ENCODE measurements at places on chromosomes 11 and 22. TPM values are rescaled to one million over a fixed set of nuclear protein-coding genes. Genes with fewer than 3 reads are reported as not detected.

MS4A6E gene
- not detected for total RNA-seq

RRP8 gene
- 17.8 TPM for total RNA-seq

LDHAL6A gene
- not detected for total RNA-seq

CRYBB2 gene
- not detected for total RNA-seq

MMP13 gene
- total RNA-seq, result not detected

DNA sequence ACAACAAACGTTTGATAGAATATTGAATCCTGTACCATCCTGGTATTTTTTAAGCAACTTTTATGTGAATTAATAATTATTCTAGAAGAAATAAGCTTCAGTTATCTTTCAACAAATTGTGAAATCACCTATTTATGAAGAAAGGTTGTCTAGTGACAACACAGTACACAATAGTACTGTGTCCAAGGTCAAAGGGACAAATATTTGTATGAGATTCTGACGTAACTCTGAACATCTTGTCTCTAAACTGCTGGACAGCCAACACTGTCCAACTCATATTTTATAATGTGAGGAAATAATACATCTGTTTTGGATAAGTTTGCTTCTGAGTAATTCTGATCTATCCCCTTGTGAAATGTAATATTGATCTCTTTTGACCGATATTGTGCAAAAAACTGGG is 18.9 kb downstream of the CASP5 start:
- H3K27ac ChIP-seq, result no peak overlapping the region
- no peaks in the 10 kb centered on the region for H3K36me3 ChIP-seq
- no peak for DNase-seq
- H3K4me1 ChIP-seq, result peaks cover 12% of the 10 kb centered on the region

DNA sequence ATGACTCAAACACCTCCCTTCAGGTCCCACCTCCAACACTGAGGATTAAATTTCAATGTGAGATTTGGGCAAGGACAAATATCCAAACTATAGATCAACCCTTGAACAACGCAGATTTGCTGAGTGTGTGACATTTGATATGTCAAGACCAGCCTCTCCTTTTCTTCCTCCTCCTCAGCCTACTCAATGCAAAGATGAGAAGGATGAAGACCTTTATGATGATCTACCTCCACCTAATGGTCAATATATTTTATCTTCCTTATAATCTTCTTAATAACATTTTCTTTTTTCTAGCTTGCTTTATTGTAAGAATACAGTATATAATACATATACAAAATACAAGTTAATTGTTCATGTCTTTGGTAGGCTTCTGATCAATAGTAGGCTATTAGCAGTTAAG is 67.5 kb upstream of the MPPED2 start:
- no peak overlapping the region for H3K4me3 ChIP-seq
- H3K27ac ChIP-seq, result no peak overlapping the region

GRCh38 chr22:33842006-33842354 is 78.3 kb downstream of the LARGE1 start:
- no peak for DNase-seq
- H3K27me3 ChIP-seq, result no peaks in the 10 kb centered on the region
- H3K36me3 ChIP-seq, result no peaks in the 10 kb centered on the region
- no peak overlapping the region for H3K27ac ChIP-seq
- no peaks in the 10 kb centered on the region for H3K4me1 ChIP-seq

GRCh38 chr11:33825854-33826560 is 51.7 kb upstream of the FBXO3 start:
- no peak overlapping the region for H3K27ac ChIP-seq
- DNase-seq, result no peak
- peaks cover 12% of the 10 kb centered on the region for H3K27me3 ChIP-seq
- H3K4me3 ChIP-seq, result no peak overlapping the region
- no peaks in the 10 kb centered on the region for H3K4me1 ChIP-seq

DNA sequence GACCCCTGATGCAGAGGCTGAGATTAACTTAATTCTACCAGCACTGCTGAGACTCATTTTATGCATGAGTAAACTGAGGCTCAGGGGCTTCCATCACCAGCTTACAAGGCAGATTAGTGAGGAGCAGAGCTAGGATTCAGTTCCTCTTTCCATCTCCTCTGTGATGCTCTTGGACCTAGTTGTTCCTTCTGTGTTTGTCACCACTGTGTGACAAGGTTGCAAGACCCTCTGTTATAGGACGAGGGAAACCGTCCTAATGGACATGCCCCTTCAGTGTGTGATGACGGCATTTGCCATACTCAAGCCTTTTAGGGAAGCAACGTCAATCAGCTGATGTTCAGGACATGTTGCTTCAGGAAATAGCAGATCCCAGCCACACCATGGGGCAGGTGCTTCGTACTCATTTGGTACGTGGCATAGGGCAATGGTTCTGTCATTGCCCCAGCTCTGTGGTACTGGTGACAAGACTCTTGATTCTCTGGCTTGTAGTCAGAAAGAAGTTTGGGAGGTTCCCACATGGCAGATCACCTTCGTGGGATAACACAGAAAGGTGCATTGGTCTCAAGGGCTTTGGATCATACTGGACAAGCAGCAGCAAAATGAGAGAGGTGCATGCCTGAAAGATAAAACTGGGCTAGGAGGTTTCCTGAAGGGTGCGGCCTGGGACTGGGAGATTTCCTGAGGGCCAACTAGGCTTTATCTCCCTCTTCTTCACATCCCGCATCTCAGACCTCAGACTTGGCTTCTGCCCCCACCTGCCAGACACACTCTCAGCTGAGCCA is 23.9 kb upstream of the CD44 start:
- DNase-seq, result no peak
- H3K36me3 ChIP-seq, result no peaks in the 10 kb centered on the region
- no peak overlapping the region for H3K27ac ChIP-seq
- no peaks in the 10 kb centered on the region for H3K4me1 ChIP-seq
- no peaks in the 10 kb centered on the region for H3K27me3 ChIP-seq

DNA sequence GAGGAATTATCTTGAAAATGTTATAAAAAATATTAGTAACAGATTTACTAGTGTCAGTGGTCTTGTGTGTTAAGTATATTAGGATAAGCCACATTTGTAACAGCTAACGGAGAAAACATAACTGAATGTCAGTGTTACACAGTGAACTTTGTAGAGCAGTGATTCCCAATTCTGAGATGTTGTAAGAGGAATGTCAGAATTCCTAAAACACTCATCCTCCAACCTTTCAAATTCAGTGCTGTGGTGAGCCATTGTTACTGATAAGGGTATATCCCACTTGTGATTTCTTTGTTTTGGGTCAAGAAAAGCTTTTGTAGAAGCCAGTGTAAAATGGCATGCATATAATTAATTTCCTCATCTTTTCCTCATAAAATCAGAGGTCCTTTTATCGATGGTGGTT is 61.9 kb downstream of the ARHGEF12 start:
- no peak overlapping the region for H3K27ac ChIP-seq
- H3K36me3 ChIP-seq, result no peaks in the 10 kb centered on the region
- no peak for DNase-seq
- no peak overlapping the region for H3K4me3 ChIP-seq
- peaks cover 25% of the 10 kb centered on the region for H3K4me1 ChIP-seq

DNA sequence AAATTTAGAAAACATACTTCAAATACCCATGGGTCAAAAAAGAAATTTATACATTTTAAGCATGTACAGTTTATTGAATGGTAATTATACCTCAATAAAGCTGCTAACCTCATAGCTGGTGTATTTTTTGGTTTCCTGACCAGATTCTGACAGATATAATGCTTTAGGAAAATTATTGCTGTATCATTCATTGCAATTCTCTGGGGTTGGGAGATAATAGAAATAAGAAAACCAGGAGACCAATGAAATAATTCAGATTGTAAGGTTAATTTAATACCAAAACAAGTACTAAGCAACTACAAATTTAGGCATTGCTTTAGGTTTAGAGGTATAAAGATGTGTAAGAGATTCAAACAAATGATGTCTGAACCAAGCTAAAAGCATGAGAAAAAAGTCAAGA is 120.1 kb downstream of the ENTHD1 start:
- H3K27ac ChIP-seq, result no peak overlapping the region
- no peaks in the 10 kb centered on the region for H3K36me3 ChIP-seq
- H3K4me1 ChIP-seq, result no peaks in the 10 kb centered on the region
- no peak overlapping the region for H3K4me3 ChIP-seq
- H3K27me3 ChIP-seq, result peaks cover 88% of the 10 kb centered on the region

GRCh38 chr22:49006207-49007012 is 821.3 kb downstream of the BRD1 start:
- DNase-seq, result no peak
- peaks cover 30% of the 10 kb centered on the region for H3K27me3 ChIP-seq
- H3K4me1 ChIP-seq, result no peaks in the 10 kb centered on the region
- H3K4me3 ChIP-seq, result no peak overlapping the region
- H3K27ac ChIP-seq, result no peak overlapping the region

DNA sequence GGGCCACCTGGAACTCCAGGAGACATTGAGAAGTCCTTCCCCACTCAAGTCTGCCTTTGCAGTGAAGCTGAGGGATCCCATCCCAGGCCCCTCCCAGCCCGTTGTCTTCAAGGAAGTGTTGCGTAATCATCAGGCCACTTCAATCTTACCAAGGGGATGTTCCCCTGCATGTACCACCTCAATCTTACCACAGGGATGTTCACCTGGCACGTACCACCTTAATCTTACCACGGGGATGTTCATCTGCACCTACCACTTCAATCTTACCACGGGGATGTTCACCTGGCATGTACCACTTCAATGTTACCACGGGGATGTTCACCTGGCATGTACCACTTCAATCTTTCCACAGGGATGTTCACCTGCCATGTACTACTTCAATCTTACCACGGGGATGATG is 108.0 kb upstream of the SYN3 start:
- no peak for DNase-seq

DNA sequence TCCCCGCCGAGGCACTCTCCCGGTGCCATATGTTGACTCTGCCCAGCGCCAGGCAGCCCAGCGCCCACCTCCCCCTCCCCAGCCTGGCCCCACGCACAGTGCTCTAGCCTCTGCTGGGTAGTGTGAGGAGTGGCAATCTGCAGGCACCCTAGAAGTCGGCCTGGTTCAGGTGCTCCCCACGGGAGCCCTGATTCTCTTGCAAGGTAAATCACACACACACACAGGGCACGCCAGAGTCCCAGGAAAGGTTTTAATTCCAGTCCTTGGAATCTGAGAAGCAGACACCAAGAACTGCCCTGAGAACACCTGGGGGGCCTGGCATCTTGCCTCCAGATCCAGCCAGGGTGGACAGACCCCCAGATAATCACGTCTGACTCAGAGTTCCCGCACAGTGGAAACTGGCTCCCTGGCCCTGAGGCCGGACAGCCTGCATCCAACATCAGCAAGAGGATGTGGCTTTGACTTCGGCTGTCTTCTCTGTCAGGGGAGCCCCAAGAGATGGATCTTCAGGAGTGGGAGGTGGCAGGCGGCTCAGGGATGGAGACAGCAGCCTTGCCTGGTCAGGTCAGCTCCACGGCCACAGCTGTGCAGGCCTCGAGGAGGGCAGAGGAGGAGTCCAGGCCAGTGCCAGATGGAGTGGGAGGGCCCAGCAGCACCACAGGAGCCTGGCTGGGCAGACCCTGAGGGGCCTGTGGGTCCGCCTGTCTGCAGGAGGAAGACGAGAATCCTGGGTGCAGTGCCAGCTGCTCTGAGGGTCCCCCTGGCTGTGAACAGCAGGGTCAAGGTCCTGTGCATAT is 1.1 kb upstream of the RIN1 start:
- H3K27ac ChIP-seq, result peak overlapping the region; percentile 89
- H3K27me3 ChIP-seq, result no peaks in the 10 kb centered on the region
- H3K36me3 ChIP-seq, result peaks cover 20% of the 10 kb centered on the region
- no peak for DNase-seq
- H3K4me1 ChIP-seq, result peaks cover 16% of the 10 kb centered on the region

GRCh38 chr11:127521413-127521812 is 520.8 kb upstream of the KIRREL3 start:
- H3K4me3 ChIP-seq, result no peak overlapping the region
- no peaks in the 10 kb centered on the region for H3K27me3 ChIP-seq
- no peak for DNase-seq
- H3K36me3 ChIP-seq, result no peaks in the 10 kb centered on the region

- H3K4me1 ChIP-seq, result peaks cover 9% of the 10 kb centered on the region
- H3K4me3 ChIP-seq, result no peak overlapping the region
- H3K36me3 ChIP-seq, result no peaks in the 10 kb centered on the region
- H3K27me3 ChIP-seq, result no peaks in the 10 kb centered on the region
- peak; percentile 23 for DNase-seq
Measured at GRCh38 chr11:11178671-11179638, 174.1 kb downstream of the CSNK2A3 start.

DNA sequence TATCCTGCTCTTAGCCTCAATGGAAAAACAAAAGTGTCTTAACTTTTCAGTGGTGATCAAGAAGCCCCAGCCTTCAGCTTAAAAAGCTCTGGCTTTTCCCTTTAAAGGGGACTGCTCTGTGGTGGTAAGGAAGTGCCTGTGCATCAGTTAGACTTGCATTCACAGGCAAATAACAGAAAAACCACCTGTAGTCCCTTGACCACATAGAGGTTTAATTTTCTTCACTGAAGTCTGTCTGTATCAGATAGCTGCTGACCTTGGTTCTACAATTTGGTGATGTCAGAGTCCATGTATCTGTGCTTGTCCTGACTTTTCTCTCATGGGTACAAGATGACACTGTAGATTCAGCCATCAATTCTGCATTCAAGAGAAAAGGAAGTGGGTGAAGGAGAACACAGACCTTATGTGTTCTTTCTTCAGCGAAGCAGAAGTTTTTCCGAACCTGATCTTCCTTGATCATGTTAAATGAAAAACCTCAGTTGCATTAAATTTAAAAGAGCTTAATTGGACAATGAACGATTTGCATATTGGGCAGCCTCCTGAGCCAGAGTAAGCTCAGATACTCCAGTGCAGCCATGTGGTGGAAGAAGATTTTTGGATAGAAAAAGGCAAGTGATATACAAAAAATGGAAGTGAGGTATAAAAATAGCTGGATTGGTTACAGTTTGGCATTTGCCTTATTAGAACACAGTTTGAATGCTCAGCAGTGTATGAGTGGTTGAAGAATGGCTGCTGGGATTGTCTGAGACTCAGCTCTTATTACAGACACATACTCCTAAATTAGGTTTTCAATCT is 43.2 kb upstream of the RDX start:
- no peak overlapping the region for H3K4me3 ChIP-seq
- H3K36me3 ChIP-seq, result no peaks in the 10 kb centered on the region
- H3K27me3 ChIP-seq, result no peaks in the 10 kb centered on the region
- peaks cover 16% of the 10 kb centered on the region for H3K4me1 ChIP-seq
- no peak overlapping the region for H3K27ac ChIP-seq

DNA sequence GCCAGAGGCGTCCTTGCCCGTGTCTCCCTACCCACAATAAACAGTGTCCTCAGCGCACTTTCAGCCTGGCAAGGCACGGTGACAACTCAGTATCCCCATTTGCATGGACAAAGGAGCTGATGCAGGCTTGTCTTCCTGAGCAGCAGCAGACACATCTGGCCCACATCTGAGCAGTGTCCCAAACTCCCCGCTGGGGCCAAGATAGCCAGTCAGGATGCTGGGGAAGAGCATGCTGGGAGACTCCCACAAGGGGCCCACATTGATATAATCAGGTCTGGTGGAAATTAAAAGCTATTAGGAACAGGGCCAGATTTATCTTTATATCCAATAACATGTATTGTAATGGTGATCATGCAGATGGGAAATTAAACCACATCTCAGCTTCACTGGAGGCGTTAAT is 24.7 kb downstream of the DSCAML1 start:
- no peaks in the 10 kb centered on the region for H3K4me1 ChIP-seq
- no peak overlapping the region for H3K4me3 ChIP-seq
- no peak for DNase-seq
- no peak overlapping the region for H3K27ac ChIP-seq
- no peaks in the 10 kb centered on the region for H3K36me3 ChIP-seq

GRCh38 chr11:15683528-15683927 is 568.8 kb downstream of the INSC start:
- H3K27ac ChIP-seq, result no peak overlapping the region
- no peaks in the 10 kb centered on the region for H3K27me3 ChIP-seq
- DNase-seq, result no peak

- no peak overlapping the region for H3K4me3 ChIP-seq
- H3K36me3 ChIP-seq, result no peaks in the 10 kb centered on the region
- no peak for DNase-seq
- H3K27me3 ChIP-seq, result no peaks in the 10 kb centered on the region
Measured at GRCh38 chr11:37984991-37985390, 1387.0 kb upstream of the RAG2 start.
